NCI-H345 (cell line): ENCODE measurements at places on chromosomes 13 and 19.

GRCh38 chr19:1122972-1123363, 19.2 kb downstream of the GPX4 start:
- DNase-seq: peak; percentile 16

- DNase-seq: no peak
Observed at GRCh38 chr19:10266706-10267105, 4.2 kb upstream of the ICAM1 start.

GRCh38 chr19:12513531-12514061, 29.0 kb upstream of the ZNF709 start:
- no peak for DNase-seq

- DNase-seq: peak; percentile 97
Observed at GRCh38 chr19:36915992-36916830, at the start of the genes ZNF568 and ZNF829. TSS of gene ZNF568 (plus strand) at chr19:36916332. CDS start at chr19:36922771, 6,439 bp downstream. TSS of gene ZNF829 (minus strand) at chr19:36916291. CDS start at chr19:36915167, 1,124 bp downstream.

- DNase-seq: no peak
Observed at GRCh38 chr19:57841122-57841763, 8.4 kb upstream of the ZNF587 start.

DNA sequence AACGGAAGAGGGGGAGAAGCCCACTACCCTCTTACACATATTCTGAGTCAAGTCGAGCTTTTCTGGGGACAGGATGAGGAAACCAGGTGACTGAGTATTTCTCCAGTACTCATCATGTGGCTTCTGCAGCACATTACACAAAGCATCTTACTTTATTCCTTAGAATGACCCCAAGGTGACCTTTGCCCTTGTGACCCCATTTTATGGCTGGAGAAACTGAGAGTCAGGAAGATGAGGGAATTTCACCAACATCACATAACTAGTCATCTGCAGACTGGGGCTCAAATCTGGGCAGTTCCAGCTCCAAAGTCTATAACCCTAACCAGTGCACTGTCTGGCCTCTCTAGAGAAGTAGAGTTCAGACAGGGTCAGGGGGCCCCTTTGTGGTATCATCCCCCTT, 707.0 kb downstream of the UQCRFS1 start:
- DNase-seq: no peak

- no peak for DNase-seq
Observed at GRCh38 chr13:24323036-24323738, 13.8 kb downstream of the C1QTNF9 start.

GRCh38 chr13:33649212-33649878, 168.6 kb upstream of the RFC3 start:
- no peak for DNase-seq

DNA sequence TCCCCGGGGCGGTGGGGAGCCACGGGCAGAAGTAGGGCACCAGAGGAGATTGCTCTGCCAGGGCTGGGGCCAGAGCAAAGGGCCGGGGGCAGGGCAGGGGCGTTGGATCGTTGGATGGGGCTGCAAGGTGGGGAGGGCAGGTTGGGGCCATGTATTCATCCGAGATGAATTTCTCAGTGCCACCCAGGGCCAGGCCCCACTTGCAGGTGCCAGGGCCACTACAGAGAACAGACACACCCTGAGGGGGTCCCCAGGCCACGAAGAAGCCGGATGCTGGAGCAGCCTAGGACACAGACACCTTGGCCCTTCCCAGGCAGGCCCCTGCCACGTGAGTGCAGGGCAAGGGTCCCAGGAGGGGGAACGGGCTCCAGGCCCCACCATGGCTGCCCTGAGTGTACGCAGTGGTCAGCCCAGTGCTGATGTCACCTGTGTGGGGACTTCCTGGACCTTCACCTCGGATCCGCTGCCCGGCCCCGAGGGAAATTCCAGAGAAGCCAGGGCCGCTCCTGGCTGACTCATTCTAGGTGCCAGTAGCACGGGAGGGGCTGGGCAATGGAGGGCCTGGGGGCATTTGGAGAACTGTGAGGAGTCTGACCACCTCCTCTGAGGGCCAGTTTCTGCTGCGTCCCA, 9.6 kb upstream of the SBNO2 start:
- DNase-seq: no peak

- DNase-seq: no peak
Observed at GRCh38 chr19:47507924-47508553, 6.8 kb downstream of the NAPA start.

DNA sequence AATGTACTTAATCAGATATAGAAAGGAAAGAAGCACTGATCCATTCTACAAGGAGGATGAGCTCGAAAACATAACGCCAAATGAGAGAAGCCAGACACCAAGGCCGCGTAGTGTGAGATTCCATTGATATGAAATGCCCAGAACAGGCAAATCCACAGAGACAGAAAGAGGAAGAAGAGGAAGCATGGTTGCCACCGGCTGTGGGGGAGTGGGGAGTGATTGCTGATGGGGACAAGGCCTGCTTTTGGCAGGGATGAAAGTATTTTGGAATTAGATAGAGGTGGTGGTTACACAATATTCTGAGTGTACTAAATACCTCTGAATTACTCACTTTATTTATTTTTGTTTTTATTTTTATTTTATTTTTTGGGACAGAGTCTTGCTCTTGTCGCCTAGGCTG, 50.2 kb upstream of the KLF2 start:
- no peak for DNase-seq

DNA sequence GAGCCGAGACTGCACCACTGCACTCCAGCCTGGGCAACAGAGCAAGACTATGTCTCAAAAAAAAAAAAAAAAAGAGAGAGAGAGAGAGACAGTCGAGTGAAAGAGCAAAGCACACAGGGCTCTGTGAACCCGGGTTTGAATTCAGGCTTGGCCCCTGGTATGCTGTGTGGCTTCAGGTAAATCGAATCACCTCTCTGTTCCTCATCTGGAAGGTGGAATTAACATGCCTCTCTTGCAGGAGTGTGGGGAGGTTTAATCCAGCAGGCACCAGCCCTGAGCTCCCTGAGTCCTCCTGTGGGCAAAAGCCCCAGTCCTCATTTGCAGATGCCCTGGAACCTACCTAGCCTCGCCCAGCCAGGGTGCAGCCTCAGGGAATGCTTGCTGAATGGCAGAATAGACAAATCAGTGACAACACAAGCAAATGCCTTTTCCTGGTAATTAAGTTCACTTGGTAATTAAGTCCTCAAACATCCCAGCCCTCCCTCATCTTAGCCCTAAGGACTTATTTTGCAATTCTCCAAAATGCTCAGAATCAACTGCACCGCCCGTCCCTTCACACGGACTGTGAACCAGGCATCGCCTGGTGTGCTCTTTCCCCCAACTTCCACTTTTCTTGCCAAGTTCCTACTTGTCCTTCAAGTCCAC, 4.6 kb upstream of the ZNRF4 start:
- DNase-seq: no peak

- peak; percentile 74 for DNase-seq
Observed at GRCh38 chr19:55283548-55284377, at the start of gene BRSK1. TSS of gene BRSK1 (plus strand) at chr19:55283997. CDS start at chr19:55284443, 446 bp downstream.

- no peak for DNase-seq
Observed at GRCh38 chr19:327291-328024, 17.1 kb downstream of the MIER2 start.

DNA sequence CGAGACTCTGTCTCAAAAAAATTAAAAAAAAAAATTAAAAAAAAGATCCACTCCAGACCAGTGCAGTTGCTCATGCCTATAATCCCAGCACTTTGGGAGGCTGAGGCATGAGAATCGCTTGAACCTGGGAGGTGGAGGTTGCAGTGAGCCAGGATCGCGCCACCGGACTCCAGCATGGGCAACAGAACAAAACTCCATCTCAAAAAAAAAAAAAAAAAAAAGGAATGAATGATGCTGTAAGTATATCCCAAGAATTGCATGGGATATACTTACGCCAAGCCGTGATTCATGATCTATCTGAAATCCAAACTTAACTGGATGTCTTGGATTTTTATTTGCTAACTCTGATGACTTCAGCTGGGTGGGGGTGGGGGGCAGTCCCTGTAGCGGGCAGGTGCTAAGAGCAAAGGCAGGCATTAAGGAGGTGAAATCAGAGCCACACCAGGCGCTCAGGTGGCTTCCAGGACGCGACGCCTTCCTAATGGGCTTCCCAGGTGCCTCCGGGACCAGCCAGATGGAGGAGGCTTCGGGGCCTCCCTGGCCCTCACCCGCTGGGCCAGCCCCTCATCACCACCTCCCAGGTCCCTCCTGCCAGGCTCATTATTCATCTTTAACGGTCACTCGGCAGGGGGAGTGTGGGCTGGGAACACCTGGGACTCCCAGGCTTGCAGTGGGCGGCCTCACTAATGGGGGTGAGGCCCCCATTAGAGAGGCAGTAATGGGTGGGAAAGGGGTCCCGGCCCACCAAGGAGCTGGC, 11.4 kb upstream of the FUT5 start:
- no peak for DNase-seq

- DNase-seq: no peak
Observed at GRCh38 chr19:35955881-35956634, 19.9 kb downstream of the LRFN3 start.

DNA sequence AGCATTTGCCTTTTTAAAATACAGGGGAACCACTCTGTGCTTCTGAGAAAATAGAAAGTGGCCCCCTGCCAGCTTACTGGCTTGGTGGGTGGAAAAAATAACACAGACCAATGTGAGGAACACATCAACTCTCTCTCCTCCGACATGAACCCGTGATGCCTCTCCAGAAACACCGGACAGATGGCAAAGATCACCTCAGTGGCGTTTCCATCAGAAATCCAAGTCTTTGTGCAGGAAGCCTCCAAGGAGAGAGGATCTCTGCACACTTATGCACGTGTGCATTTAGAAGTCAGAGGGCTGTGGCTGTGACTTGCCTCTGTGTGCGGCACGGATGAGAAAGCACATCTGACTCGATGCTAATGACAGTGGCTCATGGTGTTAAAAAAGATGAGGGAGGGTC, 112.3 kb upstream of the KLF12 start:
- DNase-seq: no peak

- DNase-seq: no peak
Observed at GRCh38 chr13:99564386-99564785, 63.1 kb downstream of the TM9SF2 start.

DNA sequence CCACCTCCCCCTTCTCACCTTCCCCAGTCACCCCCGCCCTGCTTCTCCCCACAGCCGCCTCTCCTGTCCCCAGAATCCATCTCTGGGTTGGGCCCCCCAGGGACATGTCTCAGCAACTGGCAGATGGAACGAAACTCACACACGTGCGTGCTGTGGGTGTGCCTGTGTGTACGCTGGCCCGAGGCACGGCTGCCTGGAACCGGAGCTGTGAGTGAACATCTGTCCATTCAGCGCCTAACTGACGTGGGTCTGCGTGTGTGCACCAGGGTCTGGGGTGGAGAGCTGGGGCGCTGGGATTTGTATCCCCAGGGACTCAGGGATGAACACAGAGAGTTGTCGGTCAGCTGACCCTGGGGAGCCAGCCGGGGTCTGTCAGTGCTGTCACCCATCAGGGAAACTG, 752 bp upstream of the HAS1 start:
- no peak for DNase-seq

DNA sequence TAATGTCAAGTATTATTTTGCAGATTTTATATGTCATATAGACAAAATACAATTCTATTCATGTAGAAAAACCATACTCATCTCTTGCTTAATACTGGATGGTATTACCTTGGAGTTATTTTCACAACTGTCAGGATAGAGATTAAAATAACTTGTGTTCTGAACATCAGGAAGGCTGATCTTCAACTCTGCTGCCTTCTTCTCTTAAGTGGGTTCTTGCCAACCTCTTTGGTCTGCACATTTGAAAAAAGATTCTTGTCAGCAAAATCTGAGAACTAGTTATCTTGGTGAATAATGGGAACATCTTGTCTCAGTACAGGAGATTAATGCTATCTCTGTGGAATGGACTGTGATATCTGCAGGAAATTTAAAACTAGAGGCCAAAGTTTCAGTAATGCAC, 95.2 kb upstream of the FAM216B start:
- DNase-seq: no peak

DNA sequence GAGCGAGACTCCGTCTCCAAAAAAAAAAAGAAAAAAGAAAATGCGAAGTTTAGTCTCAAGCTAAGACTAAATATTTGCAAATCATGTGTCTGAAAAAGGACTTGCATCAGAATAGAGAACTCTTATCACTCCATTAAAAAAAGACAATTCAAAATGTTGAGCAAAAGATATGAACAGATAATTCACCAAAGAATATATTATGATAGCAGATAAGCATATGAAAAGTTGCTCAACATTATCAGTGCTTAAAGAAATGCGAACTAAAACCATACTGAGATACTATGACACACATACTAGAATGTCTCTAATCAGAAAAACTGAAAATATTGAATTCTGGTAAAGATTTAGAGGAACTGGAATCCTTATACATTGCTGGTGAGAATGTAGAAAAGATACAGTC, 38.7 kb upstream of the SACS start:
- DNase-seq: no peak

DNA sequence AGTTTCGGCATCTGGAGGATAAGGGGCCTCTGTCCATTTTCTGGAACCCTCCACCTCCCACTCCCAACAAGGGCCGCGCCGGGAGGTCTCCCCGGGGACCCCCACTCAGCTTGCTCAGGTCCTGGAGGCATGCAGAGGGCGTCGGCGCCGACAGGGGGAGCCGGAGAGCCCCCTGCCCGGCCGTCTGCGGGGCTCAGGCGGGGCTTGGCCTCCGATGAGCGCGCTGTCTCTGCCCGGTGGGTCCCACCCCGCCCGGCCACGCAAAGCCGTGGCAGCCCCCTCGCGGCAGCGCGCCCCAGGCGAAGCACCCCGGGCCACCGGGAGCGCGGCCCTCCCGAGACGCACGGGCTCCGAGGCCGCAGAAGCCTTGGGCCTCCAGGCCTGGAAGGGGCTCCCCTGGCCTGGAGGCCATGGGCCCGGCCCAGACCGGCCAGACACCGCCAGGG, 149.7 kb upstream of the ZNF536 start:
- no peak for DNase-seq

DNA sequence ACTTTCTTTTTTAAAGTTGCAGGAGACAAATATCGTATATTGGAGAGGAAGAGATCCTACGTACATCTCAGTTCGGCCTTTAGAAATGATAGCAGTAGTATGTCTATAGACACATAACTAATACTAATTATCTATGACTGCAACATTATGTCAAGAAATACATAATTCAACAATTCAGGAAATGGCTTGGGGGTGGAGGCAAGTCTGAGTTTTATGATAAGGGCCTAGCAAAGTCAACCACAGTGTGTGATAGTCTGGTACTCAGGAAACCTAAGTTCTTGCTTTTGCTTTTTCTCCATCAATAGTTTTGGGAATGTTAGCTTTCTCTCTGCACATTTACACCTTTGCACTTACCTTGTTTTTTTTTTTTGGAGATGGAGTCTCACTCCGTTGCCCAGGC, 27.5 kb upstream of the OBI1 start:
- DNase-seq: no peak

DNA sequence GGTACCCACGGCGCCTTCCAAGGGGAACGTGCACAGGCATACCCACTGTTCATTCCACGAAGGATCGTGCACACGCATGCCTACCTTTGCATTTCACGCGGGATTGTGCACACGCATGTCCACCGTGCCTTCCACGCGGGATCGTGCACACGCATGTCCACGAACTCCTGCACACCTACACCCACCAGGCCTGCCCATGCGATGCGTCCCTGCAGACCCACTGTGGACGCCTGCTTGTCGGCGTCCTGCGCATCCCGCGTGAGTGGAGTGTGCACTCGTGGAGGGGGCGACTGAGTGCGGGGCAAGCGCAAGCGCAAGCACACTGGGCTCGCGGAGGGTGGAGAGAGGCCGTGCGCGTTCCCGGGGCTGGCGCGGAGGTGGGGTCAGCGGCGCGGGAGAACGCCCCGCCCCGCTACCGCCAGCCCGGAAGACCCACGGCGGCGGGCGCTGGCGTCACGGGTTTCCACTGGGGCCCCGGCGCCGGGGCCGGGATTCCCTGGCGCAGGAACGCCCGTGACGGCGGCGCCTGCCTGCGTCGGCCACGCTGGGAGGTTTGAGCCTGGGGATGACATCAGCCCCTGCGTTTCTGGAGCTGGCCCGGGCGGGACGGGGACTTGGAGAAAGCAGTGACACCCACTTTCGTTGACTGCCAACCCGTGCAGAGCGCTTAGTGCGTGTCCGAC, 18.7 kb downstream of the GADD45B start:
- peak; percentile 34 for DNase-seq
